HS-5 (cell line): ENCODE measurements at places on chromosomes 16 and 17.

DNA sequence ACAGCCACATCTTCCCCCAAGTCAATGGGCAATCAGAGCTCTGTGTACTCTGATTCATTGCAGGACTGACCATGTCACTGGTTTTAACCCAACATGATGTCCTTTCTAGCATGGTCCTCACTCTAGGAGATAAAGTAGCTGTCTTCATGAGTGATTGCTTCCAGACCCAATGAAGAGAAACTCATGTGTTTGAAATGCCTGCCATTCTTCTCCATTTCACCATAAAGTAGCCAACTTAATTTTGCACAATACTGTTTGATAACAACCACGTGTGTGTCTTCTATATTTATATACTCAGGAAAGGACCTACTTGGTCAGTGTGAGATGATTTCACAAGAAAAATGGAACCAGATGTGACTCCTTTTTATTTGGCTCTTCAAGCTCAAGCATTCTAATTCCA lies 172.5 kb downstream of the AXIN2 start:
- no peak for DNase-seq

- no peak for DNase-seq
Measured at GRCh38 chr17:17062356-17062755, 20.1 kb downstream of the MPRIP start.

- DNase-seq: no peak
Measured at GRCh38 chr16:20879175-20880040, 20.8 kb downstream of the DCUN1D3 start.

GRCh38 chr16:53821487-53821886 lies 117.5 kb downstream of the FTO start:
- peak; percentile 36 for DNase-seq
